ENCODE measurements at places on chromosomes 3 and 15.
A peak's percentile ranks its signal among the peaks of the same experiment; 100 is the strongest.

DNA sequence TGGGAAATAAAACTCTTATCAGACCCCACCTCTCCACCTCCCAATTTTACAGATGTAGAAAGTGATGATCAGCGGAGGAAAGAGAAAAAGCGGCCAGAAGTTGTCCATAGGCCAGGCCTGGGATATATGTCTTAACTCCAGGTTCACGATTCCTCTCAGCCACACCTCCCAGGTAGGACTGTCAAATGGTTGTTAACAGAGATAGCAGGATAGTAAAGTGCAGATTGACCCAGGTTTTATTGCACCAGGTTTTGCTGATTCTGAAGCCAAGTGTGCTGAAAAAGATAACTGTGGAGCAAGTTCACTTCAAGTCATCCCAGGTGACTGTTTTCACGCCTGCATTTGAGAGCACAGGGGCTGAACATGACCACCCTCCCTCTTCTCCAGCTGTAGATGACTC lies 36.1 kb downstream of the LSM3 start:
- DNase-seq = no peak

GRCh38 chr3:21718161-21718765 lies 32.7 kb downstream of the ZNF385D start:
- DNase-seq = no peak

- no peak for DNase-seq
Measured at GRCh38 chr15:87877114-87877810, 379.3 kb downstream of the NTRK3 start.

DNA sequence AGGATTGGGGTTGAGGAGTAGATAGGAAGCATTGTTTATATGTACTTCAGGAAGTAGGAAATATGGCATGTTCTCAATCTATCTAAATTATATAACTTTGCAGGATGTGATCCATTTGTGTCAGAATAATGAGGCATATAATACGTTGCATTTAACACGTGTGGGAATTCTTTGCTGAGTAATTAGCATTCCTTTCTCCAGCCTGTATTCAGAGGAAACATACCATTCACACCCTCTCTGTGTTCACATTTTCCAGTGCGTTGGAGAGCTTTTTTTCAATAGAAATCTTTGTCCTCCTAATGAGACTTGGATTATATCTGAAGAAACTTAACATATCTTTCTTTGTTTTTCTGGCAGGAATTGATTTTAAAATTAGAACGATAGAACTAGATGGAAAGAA lies 33.0 kb upstream of the APH1B start:
- no peak for DNase-seq

DNA sequence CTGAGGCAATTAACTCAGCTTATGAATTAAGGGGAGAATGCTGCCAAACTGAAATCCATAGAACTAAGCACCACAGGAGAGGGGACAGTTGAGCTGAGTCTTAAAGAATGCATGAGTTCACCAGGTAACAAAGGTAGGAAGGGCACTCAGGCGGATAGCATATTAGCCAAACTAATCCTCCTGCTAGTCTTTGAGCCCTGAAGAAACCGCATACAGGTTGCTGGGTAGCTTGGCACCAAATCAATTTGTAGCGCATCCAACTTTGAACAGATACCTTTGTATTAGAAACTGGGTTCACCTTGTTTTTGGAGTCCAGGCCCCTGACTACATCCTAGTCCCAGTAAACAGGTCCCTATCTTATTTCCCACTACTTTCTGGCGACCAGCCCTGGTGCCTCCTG lies 93.7 kb downstream of the FRMD4B start:
- no peak for DNase-seq

- peak; percentile 48 for DNase-seq
Measured at GRCh38 chr3:150410311-150411105, 2.4 kb downstream of the TSC22D2 start.

DNA sequence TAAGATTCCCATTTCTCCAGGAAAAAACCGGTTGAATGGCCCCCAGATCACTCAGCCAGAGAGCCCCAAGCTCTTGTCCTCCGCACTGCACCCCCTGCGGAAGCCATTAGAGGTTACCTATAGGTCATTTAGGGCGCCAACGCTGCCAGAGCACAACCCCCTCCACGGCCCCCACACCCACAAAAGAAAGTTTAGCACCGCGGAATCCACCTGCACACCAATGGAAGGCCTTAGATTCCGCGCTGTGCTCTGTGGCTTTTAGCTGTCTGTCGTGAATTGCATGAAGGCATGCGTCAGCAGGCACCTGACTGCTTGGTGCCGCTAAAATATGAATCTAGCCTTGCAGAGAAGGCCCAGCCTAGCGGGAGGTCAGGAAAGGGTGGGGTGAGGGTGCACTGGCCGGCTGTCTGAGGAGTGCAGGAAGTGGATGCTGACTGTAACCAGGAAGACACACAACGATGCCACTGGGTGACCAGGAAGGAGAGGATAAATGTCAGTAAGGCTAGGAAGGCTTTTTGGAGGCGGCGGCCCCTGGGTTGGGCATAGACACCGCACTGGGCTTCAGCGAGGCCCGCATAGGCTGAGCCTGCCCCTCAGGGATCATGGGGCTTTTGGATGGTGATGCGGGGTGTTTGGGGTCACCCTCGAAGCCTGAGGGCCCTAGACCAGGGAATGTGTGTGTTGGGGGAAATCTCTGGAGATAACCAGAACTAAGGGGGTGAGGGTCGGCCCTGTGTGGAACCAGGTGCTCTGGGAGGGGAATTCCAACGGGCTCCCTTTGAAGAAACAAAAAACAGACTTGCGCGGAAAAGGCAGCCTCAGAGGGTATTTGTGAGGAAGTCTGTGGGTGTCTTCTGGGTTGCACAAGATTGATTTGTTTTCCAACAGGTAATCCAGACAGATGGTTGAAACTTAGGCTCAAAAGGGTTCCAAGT lies 976 bp upstream of the NUP210 start:
- DNase-seq = no peak

- DNase-seq = peak; percentile 55
Measured at GRCh38 chr15:89912674-89913396, at the start of gene ARPIN. Gene ARPIN (minus strand): TSS chr15:89912952. CDS start chr15:89912835, 117 bp downstream.

DNA sequence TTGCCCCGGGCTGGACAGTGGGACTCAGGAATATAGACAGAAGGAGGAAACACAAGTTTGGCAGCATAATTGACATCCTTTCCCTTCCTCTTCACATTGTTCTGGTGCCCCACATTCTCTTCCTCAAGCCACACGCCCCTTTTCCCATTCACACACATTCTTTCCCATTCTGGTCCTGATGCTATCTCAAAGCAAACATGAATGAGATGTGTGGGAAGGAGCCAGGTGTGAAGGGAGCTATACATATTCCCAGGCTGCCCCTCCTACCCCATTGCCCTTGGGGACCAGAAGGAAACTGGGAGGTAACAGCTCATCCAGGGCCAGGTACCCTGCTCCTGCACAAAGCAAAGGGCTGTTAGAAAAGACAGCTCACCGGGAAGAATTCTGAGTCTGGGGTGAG lies 23.4 kb upstream of the CLK3 start:
- no peak for DNase-seq

- no peak for DNase-seq
Measured at GRCh38 chr3:196793246-196793645, 53.6 kb downstream of the PAK2 start.

- DNase-seq = peak; percentile 37
Measured at GRCh38 chr15:48507416-48508065, 138.0 kb downstream of the FBN1 start.
